ENCODE measurements at places on chromosomes 3 and 15.

- DNase-seq = peak; percentile 9
Observed at GRCh38 chr3:194058189-194058571, 77.8 kb upstream of the HES1 start.

GRCh38 chr3:126671521-126671920 lies 16.6 kb upstream of the TXNRD3 start:
- no peak for DNase-seq

- peak; percentile 81 for DNase-seq
Observed at GRCh38 chr15:57680021-57680420, 26.5 kb upstream of the POLR2M start.

DNA sequence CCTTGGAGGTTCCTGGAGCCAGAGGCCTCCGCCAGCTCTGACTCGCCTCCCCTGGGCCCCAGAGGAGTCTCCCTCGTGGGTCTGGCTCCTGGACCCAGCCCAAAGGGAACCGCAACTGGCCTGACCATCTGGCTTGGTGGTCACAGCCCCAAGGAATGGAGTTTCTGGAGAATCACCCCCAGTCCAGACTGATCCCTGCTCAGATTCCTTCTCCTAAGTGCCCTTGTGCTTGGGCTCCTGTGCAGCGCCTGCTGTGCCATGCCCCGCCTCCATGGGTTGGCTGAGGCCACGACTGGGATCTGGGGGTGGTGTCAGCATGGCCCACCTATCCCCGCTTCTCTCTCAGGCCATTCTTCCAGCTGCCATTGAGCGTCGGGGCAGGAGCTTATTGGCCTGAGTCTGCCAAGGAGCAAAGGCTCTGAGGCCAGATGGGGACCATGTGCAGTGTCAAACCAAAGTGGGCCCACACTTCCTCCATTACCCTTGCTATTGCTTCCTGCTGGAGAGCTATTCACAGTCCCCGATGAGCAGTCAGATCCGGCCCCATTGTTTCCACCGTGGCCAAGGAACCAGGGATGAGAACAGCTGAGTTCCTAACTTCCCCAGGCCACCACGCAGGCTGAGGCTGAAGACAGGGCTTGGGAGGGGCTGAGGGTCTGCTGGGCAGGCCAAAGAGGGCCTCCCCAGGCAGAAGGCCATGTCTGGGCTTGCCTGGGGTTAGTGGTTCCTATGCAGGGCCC lies 19.0 kb downstream of the CSPG4 start:
- no peak for DNase-seq

DNA sequence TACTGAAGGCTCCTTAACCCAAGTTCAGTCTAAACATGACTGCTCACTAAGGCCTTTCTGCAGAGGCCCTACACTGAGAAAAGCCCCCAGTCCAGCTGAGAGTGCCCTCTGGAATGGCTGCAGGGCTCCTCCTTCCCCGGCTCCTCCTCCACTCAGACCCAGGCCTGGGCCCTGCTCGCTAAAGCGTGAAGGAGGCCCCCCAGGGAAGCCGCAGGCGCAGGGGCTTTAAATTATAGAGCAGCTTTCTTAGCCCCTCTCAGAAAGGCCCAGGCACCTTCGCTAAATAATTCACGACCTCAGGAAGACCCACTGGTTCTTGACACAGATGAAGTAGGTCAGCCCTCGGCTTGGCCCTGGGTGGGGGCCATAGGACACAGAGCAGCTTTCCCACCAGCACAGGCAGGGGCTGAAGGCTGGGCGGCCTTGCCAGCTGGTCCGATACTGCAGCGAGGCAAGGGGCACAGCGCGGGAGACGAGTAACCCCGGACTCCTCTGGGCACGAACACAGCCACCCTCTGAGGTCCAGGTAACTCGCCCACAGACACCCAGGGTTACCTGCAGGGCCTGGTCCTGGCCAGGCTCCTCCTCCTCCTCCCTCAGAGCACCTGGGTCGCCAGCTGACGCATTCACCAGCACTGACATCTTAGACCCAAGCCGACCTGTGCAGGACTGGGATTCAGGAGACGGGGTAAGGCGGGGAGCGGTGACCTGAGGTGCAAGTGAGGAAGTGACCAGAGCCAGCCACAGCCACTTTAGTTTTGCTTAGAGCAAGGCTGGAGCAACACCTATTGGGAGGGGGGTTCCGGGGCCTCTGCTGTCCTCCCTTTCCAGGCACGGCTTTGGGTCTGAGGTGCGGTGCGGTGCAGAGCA lies 36.9 kb downstream of the RBPMS2 start:
- DNase-seq = no peak

DNA sequence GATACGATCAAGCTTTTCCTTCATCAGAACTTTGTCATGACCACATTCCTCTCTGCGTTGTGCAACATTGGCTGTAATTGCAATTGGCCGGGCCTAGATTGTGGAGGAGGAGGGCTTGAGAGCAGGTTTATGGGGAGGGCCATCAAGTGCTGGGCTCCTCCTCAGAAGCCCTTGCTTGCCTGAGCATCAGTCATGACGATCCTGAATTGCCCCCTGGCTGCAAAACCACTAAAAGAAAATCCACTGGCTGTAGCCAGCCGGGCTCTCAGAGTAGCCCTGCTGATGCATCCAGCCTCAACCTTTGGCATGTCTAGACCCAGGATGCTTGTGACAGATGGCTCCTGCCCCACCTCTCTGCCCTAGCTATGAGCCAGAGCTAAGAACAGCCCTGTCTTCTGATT lies 13.4 kb upstream of the TRH start:
- no peak for DNase-seq

DNA sequence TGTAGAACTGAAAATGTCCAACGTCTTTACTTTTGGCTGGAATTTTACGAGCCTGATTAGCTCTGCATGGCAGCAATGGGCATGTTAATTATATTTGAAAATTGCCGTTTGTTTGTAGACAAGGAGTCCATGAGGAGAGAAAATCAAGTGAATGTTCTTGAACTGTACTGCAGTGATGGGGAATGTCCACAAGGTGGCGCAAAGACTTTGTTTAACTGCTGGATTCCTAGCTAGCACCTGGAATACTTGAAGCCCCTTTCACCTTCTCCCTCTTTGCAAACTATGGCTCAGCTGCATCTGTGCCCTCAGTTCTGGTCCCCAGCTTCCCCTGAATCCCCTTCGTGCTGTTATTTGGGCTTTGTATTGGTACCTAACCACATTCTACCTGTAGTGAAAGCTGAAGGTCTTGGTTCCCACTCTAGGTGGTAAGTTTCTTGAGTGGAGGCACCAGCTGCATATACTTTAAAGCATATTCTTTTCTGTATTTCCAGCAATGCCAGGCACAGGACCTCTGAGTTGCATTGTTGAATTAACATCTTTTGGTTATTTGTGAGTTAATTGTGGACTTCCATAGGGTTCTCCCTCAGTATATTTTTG lies 25.3 kb downstream of the EXOG start:
- peak; percentile 29 for DNase-seq

- DNase-seq = no peak
Observed at GRCh38 chr3:123854905-123855304, 29.2 kb downstream of the MYLK start.

DNA sequence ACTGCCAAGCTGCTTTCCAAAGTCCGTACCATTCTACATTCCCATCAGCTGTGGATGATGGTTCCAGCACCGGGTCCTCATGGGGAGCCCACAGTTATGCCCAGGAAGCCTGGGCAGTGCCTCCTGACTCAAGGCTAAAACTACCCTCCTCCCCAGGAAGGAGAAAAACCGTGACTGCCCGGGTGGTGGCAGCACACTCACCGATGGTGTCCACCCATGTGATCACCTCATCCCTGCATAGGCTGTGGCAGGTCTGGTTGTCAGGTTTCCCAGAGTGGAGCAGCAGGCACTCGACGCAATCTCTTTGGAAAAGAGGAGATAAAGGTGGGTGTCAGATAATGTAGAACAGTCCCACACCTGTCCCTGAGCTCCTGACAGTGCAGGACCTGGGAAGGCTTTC lies 38.6 kb downstream of the UMPS start:
- no peak for DNase-seq

DNA sequence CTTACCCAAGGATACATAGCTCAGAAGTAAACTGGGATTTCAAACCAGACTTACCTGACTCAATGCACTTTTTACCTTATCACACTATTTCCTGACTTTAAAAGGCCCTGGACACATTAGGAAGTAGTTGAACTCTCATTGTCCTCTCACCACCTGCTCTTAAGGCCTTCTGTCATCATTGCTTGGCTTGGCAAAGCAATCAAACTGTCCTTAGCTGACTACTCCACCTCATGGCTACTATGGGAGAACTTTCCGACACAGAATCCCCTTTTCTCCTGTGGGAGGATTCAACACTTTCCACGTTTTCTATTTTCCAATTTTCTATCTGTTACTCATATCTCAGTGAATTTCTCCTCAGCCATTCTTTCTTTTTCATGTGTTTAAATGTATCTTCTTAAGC lies 55.4 kb downstream of the ZNF148 start:
- DNase-seq = no peak

DNA sequence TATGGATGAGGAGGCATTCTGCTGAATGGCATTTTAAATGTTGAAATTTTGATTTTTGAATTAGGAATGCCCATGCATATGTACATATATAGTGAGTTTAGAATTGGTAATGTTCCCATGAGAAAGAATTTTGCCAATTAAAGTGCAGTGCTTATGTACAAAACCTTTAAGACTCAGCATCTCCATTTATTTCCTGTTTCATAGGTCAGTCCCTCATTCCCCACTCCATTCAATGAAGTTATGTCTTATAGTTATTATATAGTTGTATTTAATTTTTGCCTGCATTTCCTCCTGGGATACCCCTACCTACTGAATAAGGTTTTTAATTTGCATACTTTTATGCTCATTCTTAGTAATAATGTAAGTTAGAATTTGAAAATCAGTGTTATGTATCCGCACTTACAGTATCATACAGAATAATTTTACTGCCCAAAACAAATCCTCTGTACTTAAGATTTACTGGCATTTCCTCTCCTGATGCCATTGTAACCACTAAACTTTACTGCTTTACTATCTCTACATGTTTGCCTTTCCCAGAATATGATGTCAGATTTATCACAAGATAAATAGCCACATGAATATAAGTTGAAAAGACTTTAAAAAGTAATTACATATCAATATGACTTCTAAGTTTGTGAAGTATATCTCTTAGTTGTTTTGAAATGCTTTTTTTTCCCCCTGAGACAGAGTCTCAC lies 389.1 kb upstream of the NDN start:
- no peak for DNase-seq

- DNase-seq = no peak
Observed at GRCh38 chr15:68551296-68551635, 27.5 kb upstream of the CORO2B start.

- no peak for DNase-seq
Observed at GRCh38 chr3:170806676-170807075, 63.3 kb downstream of the RPL22L1 start.

- DNase-seq = peak; percentile 82
Observed at GRCh38 chr15:75204340-75205063, 2.8 kb downstream of the C15orf39 start.

DNA sequence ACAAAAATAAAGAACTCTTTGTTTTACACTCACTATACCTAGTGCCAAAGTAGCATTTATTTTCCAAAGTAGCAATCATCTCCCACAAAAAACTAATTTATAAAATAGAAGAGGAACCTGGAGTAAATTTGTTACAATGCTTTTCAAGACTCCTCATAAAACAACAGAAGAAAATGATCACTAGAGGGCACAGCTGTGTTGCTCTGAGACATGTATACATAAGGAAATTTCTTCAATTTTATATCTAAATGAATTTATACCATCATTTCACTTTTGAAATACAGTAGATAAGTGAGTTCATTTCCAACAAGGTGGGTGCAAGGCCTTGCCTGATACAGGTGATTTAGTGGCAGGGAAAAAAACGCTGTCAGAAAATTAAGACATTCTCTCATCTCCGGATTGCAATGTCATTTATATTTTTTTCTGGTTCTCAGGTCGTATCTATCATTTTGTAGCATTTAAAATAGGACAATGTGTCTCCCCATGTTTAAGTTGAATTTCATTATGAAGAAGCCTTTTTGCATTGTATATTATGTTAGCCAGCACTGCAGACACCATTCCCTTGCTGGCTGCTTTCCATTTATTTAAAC lies 25.3 kb upstream of the ARHGEF26 start:
- DNase-seq = peak; percentile 12

- no peak for DNase-seq
Observed at GRCh38 chr15:86201313-86202008, 121.8 kb downstream of the AGBL1 start.

- DNase-seq = no peak
Observed at GRCh38 chr3:72829701-72830100, 18.5 kb downstream of the SHQ1 start.

- no peak for DNase-seq
Observed at GRCh38 chr3:9402410-9403228, 5.2 kb downstream of the SETD5 start.

DNA sequence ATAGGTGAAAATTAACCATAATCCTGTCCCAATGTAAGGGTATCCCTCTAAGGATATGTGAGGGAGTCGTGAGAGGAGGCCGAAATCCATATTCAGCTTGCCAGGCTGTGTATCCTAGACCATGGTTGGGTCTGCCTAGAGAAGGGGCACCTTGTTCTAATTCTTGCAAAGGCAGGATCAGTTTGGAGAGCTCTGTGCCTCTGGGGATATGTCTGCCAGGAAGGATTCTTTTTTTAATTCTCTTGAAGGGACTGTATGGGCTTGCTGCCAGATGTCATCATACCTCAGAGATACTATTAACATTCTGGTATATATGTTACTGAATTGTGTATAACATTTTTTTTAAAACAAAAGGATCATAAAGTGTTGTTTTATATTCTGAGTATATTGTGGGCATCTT lies 2.4 kb downstream of the ATP1B3 start:
- DNase-seq = no peak

GRCh38 chr3:24120434-24120833 lies 175.3 kb downstream of the NR1D2 start:
- DNase-seq = no peak

- no peak for DNase-seq
Observed at GRCh38 chr3:25911525-25912295, 121.8 kb downstream of the OXSM start.

DNA sequence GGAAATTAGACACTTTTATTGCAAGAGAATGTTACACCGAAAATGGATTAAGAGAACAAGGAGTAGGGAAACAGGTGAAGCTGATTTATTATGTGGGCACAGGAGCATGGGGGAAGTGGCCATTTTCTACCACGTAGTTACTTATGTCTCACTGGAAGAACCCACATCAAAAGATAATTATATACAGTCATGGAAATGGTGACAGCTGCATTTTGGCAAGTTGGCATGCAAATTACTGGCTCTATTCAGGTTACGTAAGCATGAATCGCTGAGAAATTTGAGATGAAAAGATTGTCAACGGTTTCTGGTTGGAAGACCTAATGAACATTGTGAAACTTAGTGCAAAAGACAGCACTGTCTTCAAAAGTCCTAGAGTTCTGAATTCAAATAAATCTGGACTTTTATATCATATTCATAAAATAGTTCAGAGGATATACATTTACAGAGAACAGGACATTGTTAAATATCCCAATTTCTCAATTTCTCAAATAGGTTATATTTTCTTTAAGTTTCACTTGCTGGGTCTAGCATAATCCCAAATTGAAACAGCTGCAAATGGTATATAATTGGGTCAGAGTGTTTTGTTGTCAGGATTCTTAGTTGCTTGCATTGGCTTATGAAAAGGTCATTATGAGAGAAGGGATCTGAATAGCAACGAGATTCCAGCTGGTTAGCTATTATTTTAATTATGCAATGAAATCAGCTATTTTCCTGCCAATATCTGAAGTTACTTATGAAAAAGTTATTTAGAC lies 567.8 kb downstream of the ZPLD1 start:
- DNase-seq = peak; percentile 8

All from stromal cell of bone marrow (primary cell).